SIG-M5 (cell line): ENCODE measurements at places on chromosomes 6 and 20.

DNA sequence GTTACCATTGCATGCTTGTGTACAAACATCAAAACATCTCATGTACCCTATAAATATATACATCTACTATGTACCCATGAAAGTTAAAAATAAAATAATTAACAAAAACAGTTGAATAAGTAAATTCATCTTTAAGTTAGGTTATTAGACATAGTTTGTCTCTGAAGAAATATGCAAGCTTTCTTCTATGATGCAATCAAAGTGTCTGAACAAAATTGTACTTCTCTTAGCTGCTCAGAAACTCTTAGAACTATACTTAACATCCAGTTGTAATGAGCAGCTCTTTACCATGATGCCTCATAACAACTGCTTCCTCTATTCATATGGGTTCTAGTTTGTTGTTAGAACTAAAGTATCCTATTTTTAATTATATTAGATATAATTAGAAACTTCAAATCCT is 5.9 kb downstream of the VNN1 start:
- DNase-seq = no peak

DNA sequence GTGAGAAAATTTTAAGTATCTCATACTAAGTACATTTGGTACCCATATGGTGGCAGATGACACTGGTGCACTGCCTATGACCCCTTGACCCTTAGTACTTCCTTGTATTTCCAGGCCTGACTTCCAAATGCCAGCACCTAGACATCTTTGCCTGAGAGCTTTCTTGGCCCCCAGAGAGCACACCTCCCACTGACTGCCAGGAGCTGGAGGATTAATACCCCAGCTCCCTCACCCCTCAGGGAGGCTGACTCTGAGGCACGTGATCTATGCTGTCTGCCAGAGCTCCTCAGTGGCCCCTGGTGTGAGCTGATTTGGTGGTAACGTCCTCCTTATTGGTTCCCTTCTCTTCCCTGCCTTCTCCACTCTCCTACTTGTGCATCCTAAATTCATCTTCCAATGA is 38.0 kb downstream of the BFSP1 start:
- DNase-seq = no peak

DNA sequence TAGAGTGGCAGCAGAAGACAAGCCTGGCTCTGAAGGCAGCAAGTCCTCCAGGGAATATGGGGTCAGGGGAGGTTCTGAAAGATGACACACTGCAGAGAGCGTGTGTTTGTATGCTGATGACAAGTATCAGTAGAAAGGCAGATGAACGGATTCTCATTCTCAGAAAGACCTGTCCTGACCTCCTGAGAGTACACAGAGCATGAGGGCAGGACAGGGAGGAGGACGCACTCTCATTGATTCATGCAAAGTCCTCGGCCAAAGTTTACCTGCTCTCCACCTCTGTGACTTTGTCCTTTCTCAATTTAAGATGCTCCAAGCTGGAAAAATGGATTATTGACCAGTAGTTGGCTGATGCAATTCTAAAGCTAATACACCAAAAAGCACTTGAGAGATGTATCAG is 156.7 kb downstream of the LPA start:
- no peak for DNase-seq

DNA sequence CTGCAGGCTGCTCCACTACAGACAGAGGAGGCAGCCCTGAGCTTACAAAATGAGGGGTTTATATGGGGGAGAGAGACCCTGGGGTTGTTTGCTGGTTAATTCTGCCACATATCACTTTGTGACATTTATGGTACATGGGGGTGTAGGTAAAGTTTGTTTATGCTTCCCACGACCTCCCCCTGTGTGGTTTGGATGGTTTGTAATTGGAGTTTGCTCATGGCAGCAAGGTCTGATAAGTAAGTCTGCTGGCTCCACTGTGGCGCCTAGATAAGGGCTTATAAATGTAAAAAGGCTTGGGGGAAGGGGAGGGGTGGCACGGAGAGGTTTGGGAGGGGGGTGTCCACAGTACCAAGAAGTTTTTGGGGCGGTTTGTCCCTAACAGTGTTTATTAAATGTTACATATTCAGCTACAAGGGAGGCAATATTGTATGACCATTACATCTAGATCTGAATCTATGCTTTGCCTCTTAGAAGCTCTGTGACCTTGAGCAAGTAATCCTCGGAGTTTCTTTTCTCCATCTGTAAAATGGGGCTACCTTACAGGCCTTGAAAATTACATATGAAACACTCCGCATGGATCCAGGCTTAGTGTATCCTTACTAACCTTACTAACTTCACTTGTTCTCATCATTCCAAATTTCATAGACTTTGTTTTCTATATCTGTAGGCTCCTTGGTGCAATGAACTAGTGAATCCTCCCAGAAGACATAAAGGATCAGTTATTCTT is 204.8 kb upstream of the NOX3 start:
- no peak for DNase-seq

GRCh38 chr20:48171071-48171470 is 385.8 kb upstream of the SULF2 start:
- no peak for DNase-seq

GRCh38 chr6:131646249-131646670 is 9.2 kb downstream of the ENPP3 start:
- DNase-seq = no peak

DNA sequence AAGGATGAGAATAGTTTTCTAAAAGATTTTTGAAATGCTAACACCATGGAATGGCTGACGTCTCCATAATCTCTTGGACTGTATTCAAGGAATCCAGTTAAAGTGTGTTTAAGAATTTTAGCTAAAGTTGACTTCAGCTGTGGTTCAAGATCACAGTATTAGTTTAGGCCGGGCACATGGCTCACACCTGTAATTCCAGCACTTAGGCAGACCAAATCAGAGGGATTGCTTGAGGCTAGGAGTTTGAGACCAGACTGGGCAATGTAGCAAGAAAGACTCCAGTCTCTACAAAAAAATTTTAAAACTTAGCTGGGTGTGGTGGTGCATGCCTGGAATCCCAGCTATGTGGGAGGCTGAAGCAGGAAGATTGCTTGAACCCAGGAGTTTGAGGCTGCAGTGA is 68.2 kb downstream of the RFPL4B start:
- DNase-seq = no peak

DNA sequence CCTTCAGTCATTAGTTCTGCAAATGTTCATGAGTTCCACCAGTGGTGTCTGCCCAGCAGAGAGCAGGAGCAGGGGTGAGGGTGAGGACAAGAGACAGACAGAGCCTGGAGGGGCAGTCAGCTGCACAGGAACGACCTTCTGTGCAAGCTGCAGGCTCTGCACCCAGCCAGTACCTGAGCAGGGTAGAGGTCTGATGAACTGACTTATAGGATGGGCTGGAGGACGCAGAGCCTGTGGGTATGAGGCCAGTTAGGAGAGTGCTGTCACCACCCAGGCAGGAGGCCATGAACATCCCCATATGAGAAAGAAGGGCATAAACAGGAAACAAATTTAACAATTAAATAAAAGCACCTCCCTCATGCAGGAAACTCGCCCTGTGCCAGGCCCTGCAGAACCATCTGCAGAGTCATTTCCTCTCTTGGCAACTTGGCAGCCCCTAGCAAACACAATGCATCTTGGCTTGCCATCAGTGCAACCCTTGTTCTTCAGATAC is 17.9 kb downstream of the C6orf15 start:
- DNase-seq = no peak

GRCh38 chr6:37669887-37670437 is 27.7 kb downstream of the MDGA1 start:
- no peak for DNase-seq

GRCh38 chr20:14562981-14563380 is 225.6 kb upstream of the FLRT3 start:
- no peak for DNase-seq

DNA sequence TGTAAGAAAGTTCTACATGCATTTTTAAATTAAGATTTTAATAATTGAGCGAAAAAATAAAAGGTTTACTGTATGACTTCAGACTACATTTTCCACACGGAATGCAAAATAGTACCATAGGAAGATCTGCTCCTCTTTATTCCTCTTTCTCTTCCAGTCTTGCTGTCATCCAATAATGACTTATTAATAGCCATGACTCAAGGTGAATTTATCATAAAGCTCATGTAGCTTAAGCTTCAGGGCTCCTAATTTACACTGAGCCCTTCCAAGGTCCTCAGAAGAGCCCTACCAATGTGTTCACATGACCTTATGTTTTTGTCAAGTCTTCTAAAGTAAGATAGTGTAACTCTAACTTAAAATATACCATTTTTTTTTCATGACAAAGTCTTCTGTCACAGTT is 510.1 kb downstream of the PHF3 start:
- DNase-seq = no peak

GRCh38 chr20:59346061-59346460 is 45.6 kb downstream of the EDN3 start:
- DNase-seq = no peak

GRCh38 chr6:78916411-78916810 is 49.1 kb downstream of the IRAK1BP1 start:
- no peak for DNase-seq

GRCh38 chr6:16651871-16652270 is 109.4 kb downstream of the ATXN1 start:
- no peak for DNase-seq

DNA sequence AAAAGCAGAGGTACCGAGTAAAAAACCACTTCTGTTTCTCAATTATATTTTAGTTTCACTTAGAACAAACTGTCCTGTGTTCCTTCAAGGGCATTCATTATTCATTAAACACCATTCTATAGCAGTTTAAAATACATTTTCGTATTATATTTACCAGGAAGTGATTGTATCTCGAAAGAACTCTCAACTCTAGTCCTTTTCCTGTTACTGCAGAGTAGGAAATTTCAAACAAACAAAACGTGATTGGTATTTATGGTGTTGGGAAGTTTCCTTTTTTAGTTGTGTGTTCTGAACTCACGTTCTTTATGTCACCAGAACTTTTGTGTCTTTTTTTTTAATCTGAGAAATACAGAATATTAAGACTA is 139.5 kb upstream of the BTBD3 start:
- DNase-seq = no peak

GRCh38 chr6:148790817-148791216 is 44.0 kb downstream of the UST start:
- no peak for DNase-seq

DNA sequence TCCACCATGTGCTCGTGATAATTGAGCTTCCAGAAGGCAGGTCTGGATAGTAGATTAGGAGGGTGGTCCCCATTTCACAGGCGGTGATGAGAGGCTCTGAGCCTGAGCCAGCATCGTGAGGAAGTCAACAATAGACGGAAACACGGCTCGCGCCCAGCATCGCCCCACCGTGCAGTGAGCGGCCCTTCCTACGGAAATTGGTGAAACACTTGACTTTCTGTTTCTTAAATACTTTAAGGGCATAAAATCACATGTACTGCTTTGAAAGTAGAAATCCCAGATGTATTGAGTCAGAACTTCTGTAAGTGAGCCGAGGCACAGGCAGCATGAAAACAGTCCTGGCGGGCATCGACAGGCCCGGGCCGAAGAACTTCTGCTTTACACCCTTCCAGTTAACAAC is 4.3 kb upstream of the KIF25 start:
- no peak for DNase-seq

- DNase-seq = no peak
Observed at GRCh38 chr6:81237226-81237625, 515.3 kb downstream of the TENT5A start.

DNA sequence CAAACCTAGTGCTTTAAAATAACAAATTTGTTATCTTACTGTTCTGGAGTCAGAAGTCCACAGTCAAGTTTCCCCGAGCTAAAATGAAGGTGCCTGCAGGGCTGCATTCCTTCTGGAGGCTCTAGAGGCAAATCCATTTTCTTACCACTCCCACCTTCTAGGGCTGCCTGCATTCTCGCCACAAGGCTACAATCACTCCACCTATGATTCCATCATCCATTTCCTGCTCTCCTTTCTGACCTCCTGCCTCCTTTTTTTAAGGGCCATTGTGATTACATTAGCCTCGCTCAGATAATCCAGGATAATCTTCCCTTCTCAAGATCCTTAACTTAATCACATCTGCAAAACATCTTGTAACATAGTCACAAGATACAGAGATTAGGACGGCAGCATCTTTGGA is 42.4 kb upstream of the SIRT5 start:
- DNase-seq = no peak

- no peak for DNase-seq
Observed at GRCh38 chr6:132401618-132402285, 477 bp upstream of the MOXD1 start.

DNA sequence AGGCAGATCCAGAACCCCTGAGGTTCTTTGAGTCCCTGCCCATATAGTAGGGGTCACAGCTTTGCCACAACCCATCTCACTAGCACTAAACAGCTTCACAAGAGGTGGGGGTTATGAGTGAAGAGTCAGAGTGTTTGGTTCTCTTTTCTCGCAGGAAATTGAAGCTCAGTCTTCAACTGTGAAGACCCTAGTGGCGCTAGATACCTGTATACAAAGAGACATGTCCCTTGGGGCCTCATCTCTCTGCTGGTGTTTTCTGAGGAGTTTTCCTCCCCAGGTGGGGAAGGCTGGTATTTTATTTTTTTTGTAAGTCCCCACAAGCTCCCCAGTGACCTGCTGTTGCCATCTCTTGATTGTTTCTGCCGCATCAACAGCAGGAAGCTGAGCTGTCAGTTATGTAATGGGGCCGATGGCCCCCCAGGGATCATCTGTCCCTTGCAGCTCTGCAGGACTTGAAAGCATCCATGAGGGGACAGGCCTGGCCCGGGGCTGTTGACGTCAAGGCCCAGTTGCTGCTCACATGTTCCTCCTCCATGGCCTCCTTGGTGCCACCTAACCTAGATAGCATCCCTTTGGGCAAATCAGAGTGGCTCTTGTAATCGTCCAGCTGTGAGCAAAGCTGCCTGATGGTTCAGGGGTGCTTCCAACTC is 23.1 kb downstream of the STK35 start:
- DNase-seq = no peak

DNA sequence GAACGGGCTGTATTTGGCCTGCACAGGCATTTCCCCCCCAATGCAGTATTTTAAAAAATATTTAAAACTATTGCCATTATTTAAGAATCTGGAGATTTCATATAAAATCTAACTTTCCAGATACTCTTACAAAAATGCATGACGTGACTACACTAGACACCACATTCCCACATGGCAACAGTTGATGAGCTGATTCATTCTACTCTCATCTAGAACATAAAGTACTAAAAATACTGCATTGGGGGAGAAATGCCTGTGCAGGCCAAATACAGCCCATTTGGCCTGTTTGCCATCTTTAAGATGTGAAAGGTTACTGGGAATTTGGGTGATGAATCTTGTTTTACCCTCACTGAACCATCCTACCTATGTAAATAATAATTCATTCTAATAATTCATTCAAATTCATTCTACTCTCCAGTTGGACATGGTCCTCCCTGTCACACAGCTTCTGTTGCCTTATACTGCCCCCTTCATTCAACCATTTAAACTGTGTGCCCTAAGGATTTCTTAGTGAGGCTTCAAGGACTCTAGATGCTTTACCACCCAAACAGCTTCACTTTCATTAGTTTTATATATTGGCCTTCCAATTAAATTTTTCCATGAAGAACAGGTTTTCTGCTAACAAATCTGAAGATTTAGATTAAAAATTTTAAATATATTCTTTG is 6.9 kb upstream of the ZSCAN16 start:
- no peak for DNase-seq

GRCh38 chr6:158816803-158817727 is 2.1 kb downstream of the EZR start:
- no peak for DNase-seq
